ENCODE measurements at places on chromosomes 5 and 9.

DNA sequence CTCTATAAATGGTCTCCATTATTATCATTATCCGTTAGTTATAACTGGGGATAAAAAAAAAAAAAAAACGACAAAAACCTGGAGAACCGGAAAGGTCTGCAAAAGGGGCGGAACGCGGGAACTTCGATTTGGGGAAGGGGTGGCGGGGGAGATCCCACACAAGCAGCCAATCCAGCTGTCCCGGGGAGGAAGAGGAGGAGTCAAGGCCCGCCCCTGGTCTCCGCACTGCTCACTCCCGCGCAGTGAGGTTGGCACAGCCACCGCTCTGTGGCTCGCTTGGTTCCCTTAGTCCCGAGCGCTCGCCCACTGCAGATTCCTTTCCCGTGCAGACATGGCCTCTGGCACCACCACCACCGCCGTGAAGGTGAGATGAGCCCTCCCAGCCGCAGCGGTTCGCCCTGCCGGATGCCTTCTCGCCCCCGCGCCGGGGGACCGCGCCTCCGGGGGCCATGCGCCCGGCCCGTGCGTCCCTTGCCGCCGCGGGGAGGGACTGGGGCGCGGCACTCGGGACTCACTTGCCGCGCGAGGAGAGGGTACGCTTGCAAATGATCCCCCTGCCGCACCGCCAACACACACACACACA lies at the start of gene MTAP:
Gene MTAP, plus strand, starts transcription at position 219 of the 583 bp plus-strand sequence. Its CDS starts 113 bp downstream, at position 332.
- DNase-seq = peak; percentile 93

DNA sequence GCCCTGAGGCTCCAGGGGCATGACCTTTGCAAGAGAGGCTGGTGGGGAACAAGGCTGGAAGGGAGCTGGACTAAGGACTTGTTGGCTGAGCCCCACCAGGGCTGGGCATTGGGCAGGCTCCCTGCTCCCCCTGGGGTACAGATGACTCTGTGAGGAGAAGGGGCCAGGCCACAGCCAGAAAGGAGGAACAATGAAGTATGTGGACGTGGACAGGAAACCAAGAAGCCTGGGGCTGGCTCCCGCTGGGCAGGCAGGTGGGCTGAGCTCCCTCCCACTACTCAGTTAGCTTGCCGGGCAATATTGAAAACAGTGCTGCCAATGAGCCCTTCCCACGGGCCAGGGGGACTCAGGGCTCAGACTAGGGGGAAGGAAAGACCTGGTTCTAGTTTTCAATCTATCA lies 66.1 kb upstream of the SPTLC1 start:
- no peak for DNase-seq

- no peak for DNase-seq
Measured at GRCh38 chr5:108983461-108984092, 235.9 kb downstream of the FER start.

DNA sequence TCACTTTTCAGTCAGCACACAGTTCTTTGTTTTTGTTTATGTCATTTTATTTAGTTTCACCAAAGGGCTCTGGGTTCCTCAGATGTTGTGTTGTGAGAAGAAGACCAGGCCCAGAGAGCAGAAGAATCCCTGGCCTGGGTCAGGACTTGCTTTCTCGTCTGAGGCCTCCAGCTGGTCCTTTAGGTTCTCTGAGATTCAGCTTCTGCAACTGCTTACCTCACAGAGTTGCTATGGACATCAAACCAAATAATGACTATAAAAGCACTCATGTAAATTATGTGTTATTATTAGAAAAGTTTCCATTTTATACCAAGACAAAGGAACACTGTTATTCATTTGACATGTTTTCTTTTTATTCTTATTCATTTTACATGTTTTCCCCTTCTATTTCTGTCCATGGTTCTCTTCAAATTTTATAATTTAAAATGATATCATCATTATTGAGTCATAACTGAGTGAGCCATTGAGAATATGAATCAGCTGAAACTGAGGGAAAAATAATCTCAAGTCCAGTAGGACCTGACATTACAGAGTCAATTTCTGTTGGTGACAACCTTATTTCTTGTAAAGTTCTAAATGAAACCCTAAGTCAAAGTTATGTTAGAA lies 44.0 kb upstream of the GLRX start:
- no peak for DNase-seq

DNA sequence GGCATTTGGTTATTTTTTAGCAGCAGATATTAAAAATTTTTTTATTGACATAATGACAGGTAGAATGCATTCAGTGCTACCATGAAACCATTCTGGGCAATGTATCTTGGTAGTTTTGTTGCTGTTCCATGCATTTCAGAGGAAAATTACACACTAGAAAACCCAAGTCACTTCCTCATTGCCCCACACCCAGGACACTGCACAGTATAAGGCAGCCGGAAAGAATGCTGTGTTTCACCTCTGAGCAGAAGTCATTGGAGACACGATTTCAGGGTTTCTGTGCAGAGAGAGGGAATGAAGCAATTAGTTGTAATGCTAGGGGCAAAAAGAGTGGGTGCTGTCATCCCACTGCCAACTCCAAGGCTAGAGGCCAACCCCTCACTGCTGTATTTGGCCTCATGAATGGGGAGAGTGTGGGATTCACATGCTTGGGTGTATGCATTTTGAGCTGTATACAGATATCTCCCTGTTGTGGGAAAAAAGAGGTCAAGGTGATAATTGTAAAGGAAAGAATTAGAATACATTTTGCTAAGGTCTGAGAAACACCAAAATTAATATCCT lies 290.5 kb downstream of the BNC2 start:
- DNase-seq = no peak

DNA sequence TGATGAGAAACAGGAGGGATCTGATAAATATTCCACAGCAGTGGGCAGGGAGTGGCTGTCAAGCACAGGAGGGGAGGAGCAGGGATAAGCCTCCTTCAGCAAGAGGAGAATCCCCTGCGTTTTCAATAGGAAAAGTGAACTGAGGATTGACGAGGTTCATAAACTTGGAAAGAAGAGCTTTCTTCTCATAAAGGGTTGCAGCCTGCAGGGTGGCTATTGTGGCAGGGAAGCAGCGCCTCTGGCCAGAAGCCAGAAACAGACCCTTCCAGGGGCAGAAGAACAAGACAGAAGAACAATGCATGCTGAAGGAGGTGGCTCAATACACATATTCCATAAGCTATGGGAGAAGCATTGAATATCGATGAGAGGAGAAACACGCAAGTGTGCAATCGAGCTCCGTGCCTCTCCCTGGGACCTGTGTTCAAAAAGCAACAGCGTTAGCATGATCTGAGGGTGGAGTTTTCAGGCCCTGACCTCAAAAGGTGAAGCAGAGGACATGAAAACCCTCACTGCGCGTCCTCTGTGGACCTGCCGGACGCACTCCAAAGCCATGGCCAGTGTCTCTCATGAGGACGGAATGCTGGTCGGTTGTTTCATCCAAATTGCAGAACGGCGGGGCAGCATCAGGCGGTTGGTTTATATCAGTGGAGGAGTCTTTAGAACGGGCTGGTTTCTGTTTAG lies 67.6 kb downstream of the ANKRD33B start:
- no peak for DNase-seq

DNA sequence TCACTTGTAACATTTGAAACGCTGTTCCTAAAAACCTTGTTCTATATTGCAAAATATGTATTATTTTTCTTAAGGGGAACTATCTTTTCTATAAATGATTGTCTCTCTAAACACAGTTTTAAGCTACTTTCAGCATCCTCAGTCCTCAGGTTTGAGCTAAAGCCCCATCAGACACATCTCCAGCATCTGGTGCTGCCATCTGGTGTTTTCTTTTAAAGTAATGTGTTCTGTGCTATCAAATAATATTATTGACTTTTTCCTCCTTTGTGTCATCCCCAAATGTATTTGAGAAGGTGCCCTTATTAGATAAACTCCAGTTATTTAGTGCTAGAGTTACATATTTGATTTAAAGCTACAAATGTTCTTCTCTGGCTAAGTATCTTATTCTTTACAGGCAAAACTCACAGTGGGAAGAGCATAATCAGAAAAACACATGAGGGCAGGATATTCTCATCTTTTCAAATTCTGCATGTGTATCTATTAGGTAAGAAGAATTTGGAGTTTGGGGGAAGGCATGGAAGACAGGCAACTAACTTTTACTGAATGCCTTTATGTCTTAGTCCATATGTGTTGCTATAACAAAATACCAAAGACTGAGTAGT lies 27.5 kb downstream of the ZNF474 start:
- peak; percentile 14 for DNase-seq

DNA sequence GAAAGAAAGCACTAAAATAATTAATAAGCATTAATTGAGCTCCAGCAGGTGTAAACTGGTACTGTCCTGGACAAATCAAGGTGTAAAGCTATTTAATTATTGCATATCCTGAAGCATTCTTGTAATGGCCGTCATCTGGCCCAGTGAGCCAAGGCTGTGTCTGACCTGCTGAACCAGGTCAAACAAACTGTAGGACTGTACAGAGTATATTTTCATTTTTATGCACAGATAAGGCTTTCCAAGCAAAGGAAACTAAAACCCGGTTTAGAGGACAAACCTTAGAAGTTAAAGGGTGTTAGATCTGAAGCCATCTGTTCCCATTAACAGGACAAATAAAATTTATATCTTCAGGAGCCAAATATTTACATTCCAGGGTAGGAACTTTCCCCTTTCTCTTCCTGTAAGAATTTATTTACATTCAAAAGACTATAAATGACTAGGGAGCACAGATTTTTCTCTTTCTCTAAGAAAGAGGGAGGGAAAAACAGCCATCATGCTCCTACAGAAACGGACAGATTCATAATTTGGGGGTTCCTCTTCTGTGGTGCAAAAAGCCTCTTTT lies 69.8 kb downstream of the ESM1 start:
- DNase-seq = peak; percentile 81

DNA sequence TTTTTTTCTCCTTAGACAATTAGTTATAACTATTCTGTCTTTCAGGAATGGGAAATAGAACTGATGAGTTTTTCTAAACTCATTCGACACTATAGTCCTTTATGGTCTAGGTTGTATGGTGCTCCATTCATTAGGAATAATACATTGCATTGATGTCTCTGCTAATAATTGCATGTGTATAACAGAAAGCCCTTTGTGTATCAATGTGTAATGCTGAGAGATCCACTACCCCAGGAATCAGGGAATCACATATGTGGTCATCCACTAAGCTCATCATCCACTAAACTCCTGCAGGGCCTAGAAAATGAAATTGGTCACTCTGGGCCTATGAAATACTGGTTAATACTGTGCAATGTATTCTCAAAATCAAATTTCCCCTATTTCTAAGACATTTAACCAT lies 242.0 kb upstream of the CDH18 start:
- no peak for DNase-seq

DNA sequence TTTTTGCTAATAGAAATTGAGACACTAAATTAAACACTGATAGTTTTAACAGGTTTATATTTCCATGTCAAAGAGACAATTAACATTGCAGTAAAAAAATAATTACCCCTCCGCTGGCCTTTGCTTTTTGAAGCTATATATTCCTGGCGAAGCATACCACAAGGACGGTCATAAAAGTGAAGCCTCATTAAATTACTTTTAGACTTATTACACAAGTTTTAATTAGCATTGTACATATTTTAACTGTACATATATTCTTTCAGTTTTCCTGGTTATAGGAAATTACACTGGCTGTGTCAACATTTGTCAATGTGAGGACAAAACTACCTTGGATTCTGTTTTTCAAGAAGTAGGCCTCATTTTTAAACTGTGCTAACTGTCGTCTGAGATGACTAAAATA lies 1.2 kb downstream of the CDKN2A start:
- peak; percentile 6 for DNase-seq

DNA sequence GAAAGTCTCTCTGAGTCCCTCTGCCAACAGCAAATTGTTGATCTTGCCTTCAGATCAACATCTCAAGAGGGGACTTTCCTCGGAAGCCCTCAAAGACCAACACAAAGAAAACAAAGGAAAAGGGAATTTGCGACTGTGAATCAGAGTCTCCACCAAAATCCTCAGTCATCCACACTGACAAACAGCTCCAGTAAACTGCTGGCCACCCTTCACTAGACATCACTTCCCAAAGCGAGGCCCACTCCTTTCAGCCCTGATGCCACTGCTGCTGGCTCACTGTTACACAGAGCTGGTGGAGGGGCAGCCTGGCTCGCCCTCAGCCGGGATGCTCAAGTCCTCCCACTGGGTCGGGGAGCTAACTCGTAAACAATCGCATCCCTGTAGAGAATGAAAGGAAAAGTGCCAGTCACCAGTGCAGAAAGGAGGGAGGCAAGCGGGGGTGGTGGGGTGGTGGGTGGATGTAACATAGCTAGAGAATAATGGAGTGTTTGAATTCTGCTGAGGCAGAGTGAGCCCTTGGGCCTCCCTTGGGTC lies 1.3 kb downstream of the FGF1 start:
- DNase-seq = no peak

GRCh38 chr5:60826653-60827052 lies 17.4 kb downstream of the ELOVL7 start:
- no peak for DNase-seq
